Stimulated activated CD8-positive, alpha-beta memory T cell treated with anti-CD3 and anti-CD28 coated beads, Interleukin-15, amount 100 ng/mL, for 4 hours (primary cell): ENCODE measurements at places on chromosomes 2 and 18.

- DNase-seq = no peak
Measured at GRCh38 chr18:65016631-65017371, 734.0 kb upstream of the CDH7 start.

GRCh38 chr2:31475692-31476091 lies 61.1 kb upstream of the XDH start:
- DNase-seq = no peak

DNA sequence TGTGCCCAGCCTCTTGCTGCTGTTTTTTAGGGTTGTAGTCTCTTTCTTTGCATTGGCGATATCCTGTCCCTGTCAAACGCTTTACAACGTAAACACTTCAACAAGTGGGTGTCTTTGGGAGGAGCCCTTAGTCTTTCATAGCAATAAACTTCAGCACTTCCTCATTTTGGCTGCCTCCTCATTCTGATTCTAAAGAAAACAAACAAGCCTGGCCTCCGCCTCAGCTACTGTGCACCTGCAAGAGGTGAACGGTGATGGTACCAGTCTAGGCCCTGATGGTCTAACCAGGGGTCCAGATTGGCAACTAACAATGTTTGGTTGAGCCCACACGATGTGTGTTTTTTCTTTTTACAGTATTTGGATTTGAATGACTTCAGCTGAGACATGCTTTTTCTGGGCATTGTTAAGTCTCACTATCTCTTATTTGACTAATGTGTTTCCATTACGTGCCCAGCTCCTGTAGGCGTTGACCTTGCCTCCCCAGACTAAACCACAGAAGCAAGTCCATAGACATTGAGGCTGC lies 53.2 kb upstream of the CUL3 start:
- DNase-seq = no peak

DNA sequence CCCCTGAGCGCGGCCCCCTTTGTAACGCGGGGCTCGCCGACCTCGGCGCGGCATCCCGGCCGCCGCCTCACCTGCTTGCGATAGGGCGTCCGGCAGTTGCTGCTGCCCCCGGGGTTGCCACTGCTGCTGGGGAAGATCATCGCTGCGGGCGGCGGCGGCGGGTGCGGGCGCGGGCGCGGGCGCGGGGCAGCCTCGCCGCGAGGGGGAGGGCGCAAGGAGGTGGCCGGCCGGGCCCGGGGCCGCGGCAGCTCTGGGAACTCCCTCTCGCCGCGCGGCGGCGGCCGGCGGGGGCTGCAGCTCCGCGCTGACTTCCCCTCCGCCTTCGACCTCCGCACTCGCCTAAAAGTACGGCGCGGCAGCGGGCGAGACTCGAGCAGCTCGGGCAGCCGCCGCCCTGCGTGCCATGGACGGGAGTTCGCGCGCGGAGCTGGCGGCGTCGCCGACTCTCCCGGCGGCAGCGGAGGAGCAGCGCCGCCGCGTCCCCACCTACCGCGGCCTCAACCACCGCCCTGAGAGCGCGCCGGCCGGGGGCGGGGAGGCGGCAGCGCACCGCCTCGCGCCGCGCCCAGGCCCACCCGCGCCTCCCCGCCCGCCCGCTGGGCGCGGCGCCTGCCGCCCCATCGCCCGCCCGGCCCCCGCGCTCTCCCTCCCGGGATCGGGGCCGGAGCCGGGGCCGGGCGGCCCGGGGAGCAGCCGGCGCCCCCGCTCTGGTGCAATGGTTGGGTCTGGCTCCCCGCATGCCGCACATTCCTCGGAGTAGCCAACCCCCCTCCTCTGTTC lies 86.0 kb downstream of the RBMS1 start:
- peak; percentile 10 for DNase-seq

DNA sequence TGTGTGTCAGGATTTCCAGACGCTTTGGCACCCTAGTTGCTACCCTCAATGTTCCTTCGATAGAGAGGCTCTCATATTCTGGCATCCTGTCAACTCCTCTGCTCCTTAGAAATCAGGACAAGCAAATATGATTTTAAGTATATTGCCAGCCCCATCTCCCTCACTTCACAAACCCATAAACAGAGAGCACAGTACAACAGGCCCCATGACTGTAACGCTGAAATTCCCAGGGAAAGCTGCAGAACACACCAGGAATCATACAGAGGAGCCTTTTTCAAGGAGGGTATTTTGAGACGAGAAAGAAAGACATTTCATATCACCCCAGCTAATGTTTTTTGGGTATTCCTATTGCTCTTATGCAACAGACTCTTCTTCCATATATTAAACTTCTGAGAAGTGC lies 162.9 kb downstream of the NAPG start:
- DNase-seq = no peak

DNA sequence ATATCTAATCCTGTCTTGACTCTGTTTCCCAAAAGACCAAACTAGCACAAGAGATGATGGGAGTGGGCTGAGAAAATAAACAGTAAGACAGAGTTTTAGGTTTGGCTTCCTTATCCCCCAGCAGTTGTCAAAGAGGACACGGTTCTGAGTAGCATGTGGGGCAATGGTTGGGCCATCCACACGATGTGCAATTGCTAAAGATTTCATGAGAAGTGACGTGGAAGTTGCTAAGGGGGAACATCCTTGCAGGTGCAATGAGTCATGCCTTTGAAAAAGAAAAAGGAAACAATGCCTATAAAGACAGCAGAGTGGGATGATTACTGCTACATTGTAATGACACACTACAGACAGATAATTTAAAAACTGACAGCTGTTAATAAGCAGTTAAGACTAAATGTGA lies 1395.8 kb downstream of the LRP1B start:
- no peak for DNase-seq
